ENCODE measurements at places on chromosomes 5 and 9. TPM values are rescaled to one million over a fixed set of nuclear protein-coding genes. Genes with fewer than 3 reads are reported as not detected.

GRCh38 chr5:79727451-79728355 lies 38.1 kb downstream of the CMYA5 start:
- no peaks in the 10 kb centered on the region for H3K36me3 ChIP-seq
- H3K4me3 ChIP-seq = no peak overlapping the region
- H3K27me3 ChIP-seq = no peaks in the 10 kb centered on the region

GRCh38 chr9:4160249-4160648 lies 139.6 kb downstream of the GLIS3 start:
- H3K36me3 ChIP-seq = no peaks in the 10 kb centered on the region
- DNase-seq = no peak
- no peaks in the 10 kb centered on the region for H3K4me1 ChIP-seq
- no peak overlapping the region for H3K4me3 ChIP-seq

NEURL1B gene
- 0.06 TPM for polyA plus RNA-seq

DNA sequence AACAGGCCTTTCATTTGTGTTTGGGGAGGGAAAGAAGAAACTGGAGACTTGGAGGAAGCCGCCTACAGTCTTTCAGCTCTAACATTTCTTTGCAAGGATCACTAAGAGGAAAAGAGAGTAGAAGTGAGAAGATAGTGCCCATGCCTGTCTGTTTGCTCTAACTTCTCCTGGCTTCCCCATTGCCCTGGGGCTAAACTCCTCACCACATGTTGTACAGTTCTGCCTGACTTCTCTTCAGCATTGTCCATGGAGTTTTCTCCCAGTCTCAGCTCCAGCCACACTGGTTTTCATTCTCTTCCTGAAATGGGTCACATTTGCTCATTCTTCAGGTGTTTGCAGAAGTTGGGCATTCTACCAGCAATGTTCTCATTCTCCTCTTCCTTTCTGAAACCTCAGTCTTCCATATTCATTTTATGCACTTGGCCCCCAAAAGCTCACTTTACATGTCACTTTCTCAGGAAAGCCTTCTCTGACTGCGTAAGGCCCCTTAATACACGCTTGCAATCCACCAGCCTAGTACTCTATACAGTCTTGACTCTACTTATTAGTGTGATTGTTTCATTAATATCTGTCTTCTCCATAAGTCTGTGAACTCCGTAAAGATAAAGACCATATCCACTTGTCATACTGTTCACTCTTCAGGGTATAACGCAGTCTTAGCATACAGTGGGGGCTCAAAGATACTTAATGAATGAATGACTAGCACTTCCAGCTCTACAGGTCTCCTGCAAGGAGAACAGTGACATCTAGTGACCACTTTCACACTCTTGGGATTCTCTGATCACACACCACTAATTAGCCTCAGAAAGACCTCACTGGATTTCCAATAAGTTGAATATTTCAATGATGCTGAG lies 40.2 kb upstream of the TRIM32 start:
- no peaks in the 10 kb centered on the region for H3K27me3 ChIP-seq
- no peaks in the 10 kb centered on the region for H3K36me3 ChIP-seq
- no peak overlapping the region for H3K27ac ChIP-seq

- H3K27me3 ChIP-seq = no peaks in the 10 kb centered on the region
- H3K27ac ChIP-seq = no peak overlapping the region
- no peaks in the 10 kb centered on the region for H3K36me3 ChIP-seq
- H3K4me3 ChIP-seq = no peak overlapping the region
- H3K4me1 ChIP-seq = no peaks in the 10 kb centered on the region
- DNase-seq = no peak
Observed at GRCh38 chr5:37720550-37720952, 119.3 kb downstream of the GDNF start.

- DNase-seq = peak; percentile 94
- H3K4me1 ChIP-seq = peaks cover 32% of the 10 kb centered on the region
- H3K36me3 ChIP-seq = no peaks in the 10 kb centered on the region
Observed at GRCh38 chr5:54517512-54518145, at the start of gene SNX18. TSS of gene SNX18 (plus strand) at chr5:54517759. CDS start at chr5:54517953, 194 bp downstream.

- H3K27ac ChIP-seq = no peak overlapping the region
- no peaks in the 10 kb centered on the region for H3K36me3 ChIP-seq
- no peaks in the 10 kb centered on the region for H3K27me3 ChIP-seq
- no peak overlapping the region for H3K4me3 ChIP-seq
- DNase-seq = no peak
Observed at GRCh38 chr9:126000256-126000655, 253.1 kb downstream of the PBX3 start.

DNA sequence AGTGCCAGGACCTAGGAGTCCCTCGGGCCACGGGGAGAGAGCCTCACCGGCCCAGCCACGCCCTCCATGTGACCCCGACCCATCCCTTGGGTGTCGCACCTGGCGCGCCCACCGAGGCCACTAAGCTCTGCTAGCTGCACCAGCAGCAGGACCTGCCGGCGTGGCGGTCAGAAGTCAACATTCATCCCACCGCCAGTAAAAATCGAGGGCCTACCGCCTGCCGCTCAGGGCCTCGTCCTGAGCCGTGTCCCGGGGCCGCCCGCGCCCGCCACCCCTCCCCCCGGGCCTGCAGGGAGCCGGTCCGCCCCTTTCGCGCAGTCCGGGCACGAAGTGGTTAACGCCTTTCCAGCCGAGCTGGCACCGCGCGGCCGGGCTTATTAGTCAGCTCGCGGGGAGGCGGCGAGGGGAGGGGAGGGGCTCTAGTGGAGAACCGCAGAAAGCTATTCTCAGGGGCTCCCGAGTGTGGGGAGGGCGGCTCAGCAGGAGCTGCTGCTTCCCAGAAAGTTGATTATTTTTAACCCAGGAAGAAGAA lies 124.4 kb downstream of the C9orf50 start:
- peak; percentile 66 for DNase-seq
- peaks cover 21% of the 10 kb centered on the region for H3K4me1 ChIP-seq
- no peaks in the 10 kb centered on the region for H3K27me3 ChIP-seq

ANXA1 gene
- 15.4 TPM for polyA plus RNA-seq

ABITRAM gene
- polyA plus RNA-seq = 6.6 TPM

DNA sequence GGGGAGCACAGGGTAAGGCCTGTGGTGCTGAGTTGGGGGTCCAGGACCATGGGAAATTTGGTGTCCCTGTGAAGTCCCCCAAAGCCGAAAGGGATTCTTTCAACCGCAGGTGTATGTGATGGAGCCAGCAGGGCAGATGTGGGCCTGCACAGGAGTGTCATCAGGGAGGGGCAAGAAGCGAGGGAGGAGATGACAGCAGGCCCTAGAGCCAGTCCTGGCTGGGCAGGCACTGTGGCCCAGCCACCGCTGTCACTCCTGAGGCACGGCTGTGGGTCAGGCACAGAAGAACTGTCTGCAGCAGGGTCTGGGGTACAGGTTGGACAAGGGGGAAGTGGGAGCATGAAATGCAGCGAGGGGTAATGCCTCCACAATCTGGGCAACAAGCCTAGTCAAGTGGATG lies 4.8 kb downstream of the HK3 start:
- H3K36me3 ChIP-seq = no peaks in the 10 kb centered on the region
- no peak overlapping the region for H3K27ac ChIP-seq
- no peak overlapping the region for H3K4me3 ChIP-seq
- peaks cover 5% of the 10 kb centered on the region for H3K27me3 ChIP-seq

DNA sequence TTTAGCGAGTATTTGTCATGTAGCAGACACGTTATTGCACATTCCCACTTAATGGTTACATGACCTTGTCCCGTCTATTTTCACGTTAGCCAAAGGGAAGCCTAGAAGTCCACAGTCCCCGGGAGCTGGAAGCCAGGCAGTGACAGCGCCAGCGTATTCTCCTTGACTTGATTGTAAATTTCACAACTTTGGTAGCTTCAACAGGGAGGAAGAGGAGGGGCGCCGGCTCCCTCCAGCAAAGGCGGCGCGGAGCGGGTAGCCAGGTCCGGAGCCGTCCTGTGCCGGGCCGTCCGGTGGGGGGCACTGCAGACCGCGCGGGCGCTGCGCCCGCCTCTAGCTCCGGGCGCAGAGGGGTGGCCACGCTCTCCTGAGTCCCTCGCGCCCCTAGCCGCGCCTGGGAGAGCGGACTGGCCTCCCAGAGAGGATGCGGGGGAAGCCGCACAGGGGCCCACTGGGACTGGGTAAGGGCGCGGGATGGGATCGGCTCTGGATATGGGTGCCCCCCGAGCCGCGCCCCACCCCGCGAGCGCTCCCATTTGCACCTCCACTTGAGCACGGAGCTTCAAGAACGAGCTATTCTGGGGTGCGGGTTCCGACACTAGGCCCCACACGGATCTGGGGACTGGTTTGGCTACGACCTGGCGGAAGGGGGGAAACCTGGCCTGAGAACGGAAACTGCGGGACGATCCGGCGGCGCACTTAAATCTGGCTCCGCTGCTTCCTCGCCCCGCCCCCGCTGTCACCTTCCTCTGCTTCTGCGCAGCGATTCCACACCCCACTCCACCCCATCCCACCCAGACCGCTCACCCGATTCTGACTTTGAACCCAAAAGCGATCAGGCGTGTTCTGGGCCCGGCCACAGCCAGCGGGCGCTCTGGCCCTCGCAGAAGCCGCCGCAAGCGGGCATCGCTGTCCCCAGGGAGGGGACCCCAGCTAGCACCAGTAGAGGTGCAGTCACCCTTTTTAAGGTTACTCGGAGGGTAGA lies 23.8 kb downstream of the KLF4 start:
- H3K4me1 ChIP-seq = peaks cover 15% of the 10 kb centered on the region
- peaks cover 25% of the 10 kb centered on the region for H3K27me3 ChIP-seq
- peak overlapping the region; percentile 59 for H3K4me3 ChIP-seq
- DNase-seq = peak; percentile 64
- no peaks in the 10 kb centered on the region for H3K36me3 ChIP-seq

DNA sequence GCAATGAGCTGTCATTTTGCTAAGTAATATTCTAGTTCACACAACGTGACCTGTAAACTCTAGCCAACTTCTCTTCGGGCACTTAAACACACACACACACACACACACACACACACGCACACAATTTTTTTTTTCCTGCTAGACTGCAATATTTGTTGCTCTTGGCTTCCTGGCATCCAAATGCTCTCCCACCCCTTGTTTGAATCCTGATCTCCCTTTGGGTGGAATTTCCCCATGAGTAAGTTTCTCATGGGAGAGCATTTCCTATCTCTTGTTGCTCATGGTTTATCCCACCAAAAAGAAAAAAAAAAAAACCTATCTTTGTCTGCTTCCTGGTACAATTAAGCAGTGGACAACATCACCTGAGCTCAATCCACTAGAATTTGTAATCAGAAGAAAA lies 54.7 kb upstream of the TSLP start:
- H3K4me3 ChIP-seq = no peak overlapping the region
- no peaks in the 10 kb centered on the region for H3K36me3 ChIP-seq
- H3K27ac ChIP-seq = no peak overlapping the region
- no peaks in the 10 kb centered on the region for H3K4me1 ChIP-seq

GRCh38 chr9:34185778-34186551 lies 7.1 kb downstream of the UBAP1 start:
- DNase-seq = peak; percentile 33
- no peaks in the 10 kb centered on the region for H3K27me3 ChIP-seq
- no peaks in the 10 kb centered on the region for H3K36me3 ChIP-seq
- no peak overlapping the region for H3K27ac ChIP-seq

HEMGN gene
- 0.06 TPM for polyA plus RNA-seq

CCDC152 gene
- polyA plus RNA-seq = 0.92 TPM

PRRX2 gene
- polyA plus RNA-seq = not detected

DNA sequence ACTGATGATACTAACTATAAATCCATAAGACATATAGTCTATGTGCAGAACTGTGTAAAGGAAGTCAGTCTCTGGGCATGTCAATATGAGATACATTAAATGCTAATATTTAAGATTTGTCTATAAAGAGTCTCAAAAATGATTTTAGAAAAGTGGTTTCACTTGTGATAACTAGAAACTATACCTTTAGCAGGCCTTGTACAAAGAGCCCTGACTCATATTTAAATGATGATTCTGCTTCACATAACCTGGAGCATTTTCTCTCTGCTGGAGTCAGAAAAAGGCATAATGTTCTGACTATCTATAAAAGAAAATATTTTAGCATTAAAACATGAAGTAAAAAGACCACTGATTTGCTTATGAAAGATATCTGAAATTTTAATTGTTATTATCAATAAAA lies 15.0 kb downstream of the C9orf72 start:
- H3K4me1 ChIP-seq = no peaks in the 10 kb centered on the region
- H3K27ac ChIP-seq = no peak overlapping the region
- H3K36me3 ChIP-seq = peaks cover 43% of the 10 kb centered on the region
- H3K4me3 ChIP-seq = no peak overlapping the region
- no peaks in the 10 kb centered on the region for H3K27me3 ChIP-seq
- DNase-seq = no peak

DNA sequence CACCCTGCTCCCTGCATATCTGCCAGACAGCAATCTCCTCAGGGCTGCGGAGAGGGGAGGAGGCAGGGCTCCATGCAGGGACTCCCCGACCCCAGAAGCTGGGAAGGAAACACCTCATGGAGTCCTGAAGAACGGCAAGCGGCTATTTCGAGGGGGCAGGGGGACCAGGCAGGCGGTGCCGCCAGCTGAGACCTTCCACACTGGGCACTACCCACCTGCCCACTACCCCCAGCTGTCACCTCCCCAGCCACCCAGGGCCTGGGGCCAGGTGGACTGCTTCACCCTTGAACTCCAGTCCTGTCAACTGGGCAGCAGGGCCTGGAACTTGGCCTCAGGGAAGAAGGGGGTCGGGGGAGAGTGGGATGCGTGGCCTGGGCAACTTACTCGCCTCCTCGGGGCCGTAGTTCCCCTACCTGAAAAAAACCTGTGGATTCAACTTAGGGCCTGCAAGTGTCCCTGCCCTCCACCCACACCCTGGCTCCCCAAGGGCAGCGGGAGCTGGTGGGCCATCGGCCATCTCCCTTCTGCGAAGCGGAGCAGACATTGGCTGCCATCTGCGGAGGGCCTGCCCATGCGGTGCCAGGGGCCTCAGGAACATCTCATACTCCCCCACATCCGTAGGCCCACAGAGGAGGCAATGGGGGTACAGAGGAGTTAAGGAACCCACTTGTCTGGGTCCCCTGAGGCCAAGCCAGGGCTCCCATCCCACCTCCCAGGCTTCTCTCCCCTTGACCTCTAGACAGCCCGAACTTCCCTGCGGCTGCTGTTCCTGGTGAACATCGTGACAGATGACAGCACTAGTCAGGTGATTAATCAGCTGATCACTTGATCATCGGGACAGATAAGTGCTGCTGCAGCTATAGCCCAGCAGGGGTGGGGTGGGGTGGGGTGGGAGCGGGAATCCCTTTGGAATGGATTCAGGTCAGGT lies 18.5 kb upstream of the RALGDS start:
- no peak for DNase-seq
- no peaks in the 10 kb centered on the region for H3K36me3 ChIP-seq
- H3K27ac ChIP-seq = no peak overlapping the region
- peaks cover 43% of the 10 kb centered on the region for H3K4me1 ChIP-seq
- H3K4me3 ChIP-seq = no peak overlapping the region

DNA sequence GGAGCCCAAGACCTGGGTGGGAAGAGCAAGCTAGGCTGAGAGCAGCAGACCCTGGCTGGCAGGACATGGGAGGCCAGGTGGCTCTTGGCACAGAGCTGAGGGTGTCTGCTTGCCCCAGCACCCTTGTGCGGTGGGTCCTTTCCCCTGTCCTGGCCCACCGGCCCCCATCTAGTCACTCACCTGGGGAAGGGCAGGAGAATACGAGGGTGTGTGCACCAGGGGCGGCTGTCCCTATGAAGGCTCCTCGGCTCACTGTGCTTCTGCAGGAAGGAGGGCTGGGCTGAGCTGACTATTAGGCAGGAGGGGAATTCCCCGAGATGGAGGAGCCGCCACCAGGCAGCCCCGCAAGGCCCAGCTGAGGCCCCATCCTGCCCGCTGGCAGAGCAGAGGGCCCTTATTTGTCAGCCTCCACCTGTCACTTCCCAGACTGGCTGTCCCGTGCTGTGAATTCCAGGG lies 6.1 kb upstream of the TNIP1 start:
- H3K4me3 ChIP-seq = no peak overlapping the region
- no peaks in the 10 kb centered on the region for H3K36me3 ChIP-seq
- peak overlapping the region; percentile 14 for H3K27ac ChIP-seq
- no peaks in the 10 kb centered on the region for H3K27me3 ChIP-seq

GRCh38 chr5:170537451-170538095 lies 33.8 kb downstream of the KCNIP1 start:
- no peak overlapping the region for H3K27ac ChIP-seq
- no peaks in the 10 kb centered on the region for H3K36me3 ChIP-seq
- H3K4me3 ChIP-seq = no peak overlapping the region

Data from B cell (primary cell).